ENCODE measurements at places on chromosomes 16 and 17. TPM values are rescaled to one million over a fixed set of nuclear protein-coding genes. Genes with fewer than 3 reads are reported as not detected.

Gene FSCN2
- polyA plus RNA-seq, result 3.6 TPM

Gene ABI3
- polyA plus RNA-seq, result not detected

Gene IL17C
- not detected for polyA plus RNA-seq

Gene ITGAD
- polyA plus RNA-seq, result not detected

Gene CLEC18B
- 1.6 TPM for polyA plus RNA-seq

Gene SLC5A11
- not detected for polyA plus RNA-seq

Gene NOS2
- 0.28 TPM for polyA plus RNA-seq

Gene PNMT
- not detected for polyA plus RNA-seq

Gene CENPT
- 104 TPM for polyA plus RNA-seq

Gene SERPINF2
- 1.6 TPM for polyA plus RNA-seq

Gene KRTAP4-9
- polyA plus RNA-seq, result not detected

Gene HOXB5
- polyA plus RNA-seq, result not detected

Gene KRT32
- polyA plus RNA-seq, result not detected

Gene IGSF6
- not detected for polyA plus RNA-seq

Gene CLDN9
- polyA plus RNA-seq, result not detected

Gene RAB40B
- 37.2 TPM for polyA plus RNA-seq

Gene MPDU1
- 110 TPM for polyA plus RNA-seq

Gene TMEM98
- 65.1 TPM for polyA plus RNA-seq

Gene ARHGDIG
- 176 TPM for polyA plus RNA-seq

Gene SLC6A4
- 1.1 TPM for polyA plus RNA-seq

Gene TEKT5
- not detected for polyA plus RNA-seq

Gene KRTAP4-1
- not detected for polyA plus RNA-seq

Gene CDC42EP4
- polyA plus RNA-seq, result 29.0 TPM

Gene UMOD
- not detected for polyA plus RNA-seq

Gene NPIPA8
- polyA plus RNA-seq, result not detected

Gene SLC43A2
- 60.1 TPM for polyA plus RNA-seq

Gene CD300E
- polyA plus RNA-seq, result not detected

Gene MT2A
- not detected for polyA plus RNA-seq

Gene KRTAP17-1
- polyA plus RNA-seq, result not detected

Gene MLST8
- polyA plus RNA-seq, result 13.5 TPM

Gene ACSM2B
- not detected for polyA plus RNA-seq

Gene ANKS3
- polyA plus RNA-seq, result 53.9 TPM

Gene HSD11B2
- 2.8 TPM for polyA plus RNA-seq

Gene TOM1L1
- 7.4 TPM for polyA plus RNA-seq

Gene CORO7
- polyA plus RNA-seq, result 57.6 TPM

Gene DPEP1
- polyA plus RNA-seq, result 0.96 TPM

Gene IRX6
- polyA plus RNA-seq, result not detected

Gene IRX3
- polyA plus RNA-seq, result not detected

Gene SEZ6
- polyA plus RNA-seq, result 17.4 TPM

Gene MPP2
- 34.3 TPM for polyA plus RNA-seq

Gene TPSAB1
- not detected for polyA plus RNA-seq

Gene ATXN7L3
- polyA plus RNA-seq, result 93.5 TPM

Gene NPIPA2
- 2.8 TPM for polyA plus RNA-seq

Gene JPH3
- 22.2 TPM for polyA plus RNA-seq

Gene TP53TG3C
- not detected for polyA plus RNA-seq

Gene KRTAP3-2
- polyA plus RNA-seq, result not detected

Gene TRIM16
- polyA plus RNA-seq, result 34.9 TPM

Gene ARHGAP44
- 8.1 TPM for polyA plus RNA-seq

Gene ATP2A1
- polyA plus RNA-seq, result 0.54 TPM

Gene PRSS36
- polyA plus RNA-seq, result 2.0 TPM

Gene SAMD14
- 105 TPM for polyA plus RNA-seq

Gene MEAK7
- polyA plus RNA-seq, result 12.4 TPM

Gene KRT17
- not detected for polyA plus RNA-seq

Gene CCL17
- polyA plus RNA-seq, result not detected

Gene ATP2A3
- not detected for polyA plus RNA-seq

Gene GUCY2D
- 0.07 TPM for polyA plus RNA-seq
